ENCODE measurements at places on chromosomes 2 and 18.

GRCh38 chr18:35618696-35619095 is 37.2 kb downstream of the GALNT1 start:
- no peak for DNase-seq

GRCh38 chr2:118954297-118955060 is 12.5 kb downstream of the MARCO start:
- DNase-seq, result no peak

- DNase-seq, result no peak
These were observed 105.0 kb downstream of the FIGN start for GRCh38 chr2:163630836-163631235.

GRCh38 chr2:46181789-46182530 is 115.2 kb upstream of the EPAS1 start:
- DNase-seq, result no peak

GRCh38 chr18:13261661-13262357 is 43.2 kb downstream of the LDLRAD4 start:
- DNase-seq, result no peak

GRCh38 chr18:67710639-67711038 is 194.1 kb upstream of the DSEL start:
- no peak for DNase-seq

- DNase-seq, result no peak
These were observed 40.1 kb upstream of the GALR1 start for GRCh38 chr18:77209587-77209986.

GRCh38 chr18:61360404-61361383 is 27.5 kb downstream of the CDH20 start:
- no peak for DNase-seq

DNA sequence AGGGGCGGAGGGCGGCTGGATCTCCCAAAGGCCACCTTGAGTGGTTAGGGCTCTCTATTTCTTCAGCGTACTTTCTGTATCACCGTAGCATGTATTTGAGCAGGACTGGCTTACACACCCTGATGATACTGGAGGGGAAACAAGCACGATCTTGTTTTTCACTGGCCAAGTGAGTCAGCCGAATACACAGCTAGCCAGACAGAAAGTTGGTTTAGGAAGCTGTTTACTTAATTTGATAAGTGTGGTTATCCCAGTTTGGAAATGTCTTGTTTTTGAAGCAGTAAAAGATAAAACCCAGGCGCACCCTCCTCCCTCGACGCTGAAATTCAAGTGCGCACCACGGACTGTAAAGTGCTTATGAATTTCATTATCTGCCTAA is 582 bp downstream of the RIOK3 start:
- no peak for DNase-seq

GRCh38 chr2:134703426-134703825 is 15.4 kb downstream of the TMEM163 start:
- no peak for DNase-seq

- no peak for DNase-seq
These were observed 105.8 kb upstream of the TWIST2 start for GRCh38 chr2:238742066-238742465.

DNA sequence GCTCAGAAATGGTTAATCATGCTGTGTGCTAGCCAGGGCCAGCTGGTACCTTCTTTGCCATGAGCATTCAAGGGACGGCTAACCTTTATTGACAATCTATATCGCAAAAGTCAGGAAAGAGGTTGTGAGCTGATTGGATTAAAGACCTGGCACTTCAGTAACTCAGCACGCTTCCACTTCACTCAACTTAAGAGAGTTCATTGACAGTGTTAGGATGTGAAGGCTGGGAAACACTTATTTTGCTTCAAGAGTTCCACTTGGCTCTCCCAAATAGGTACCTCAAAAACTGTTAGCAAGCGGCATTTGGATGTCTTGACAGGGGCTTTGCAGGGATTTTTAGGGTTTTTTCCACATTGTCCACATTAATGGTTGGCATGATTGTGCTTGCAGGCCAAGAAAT is 25.1 kb upstream of the TXNDC2 start:
- no peak for DNase-seq

DNA sequence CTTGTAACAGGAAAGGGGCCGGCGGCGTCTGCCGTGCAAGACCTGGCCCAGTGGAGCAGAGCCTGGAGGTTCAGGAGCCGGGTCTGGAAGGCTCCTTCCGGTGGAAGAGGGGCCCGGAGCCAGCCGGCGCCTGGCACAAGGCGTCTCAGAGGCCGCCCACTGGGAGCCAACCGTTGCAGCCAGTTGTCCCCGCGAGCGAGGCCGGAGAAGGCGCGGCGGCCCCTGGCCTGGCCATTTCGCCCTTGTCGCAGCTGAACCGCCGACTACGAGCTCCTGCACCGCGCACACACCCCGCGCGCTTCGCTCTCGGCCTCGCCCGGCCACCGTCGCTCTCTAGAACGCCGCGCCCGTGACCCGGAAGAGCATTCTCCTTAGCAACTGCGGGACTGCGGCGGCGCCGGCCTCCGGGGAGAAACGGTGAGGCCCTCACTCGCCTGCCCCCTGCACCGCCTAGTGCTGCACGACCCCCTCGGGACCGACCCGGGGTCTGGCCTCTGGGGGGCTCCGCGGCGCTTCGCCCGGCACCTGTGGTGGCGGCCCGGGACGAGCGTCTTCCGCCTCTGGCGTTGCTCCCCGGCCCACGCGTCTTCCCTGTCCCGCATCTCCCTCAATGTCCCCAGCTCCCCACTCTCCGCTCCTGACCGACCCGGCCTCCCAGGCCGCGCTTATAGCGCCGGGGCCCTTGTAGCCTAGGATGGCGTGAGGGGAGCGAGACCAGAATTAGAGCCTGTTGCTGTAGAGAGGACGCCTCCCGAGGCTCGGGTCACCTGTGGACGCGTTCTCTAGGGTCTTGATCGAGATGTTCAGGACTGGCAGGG is at the start of gene DIS3L2:
Gene DIS3L2, plus strand, starts transcription at position 365 of the 818 bp plus-strand sequence. CDS start 53,215 bp downstream, outside the sequence.
- DNase-seq, result peak; percentile 64

- DNase-seq, result no peak
These were observed 103.6 kb downstream of the CDK15 start for GRCh38 chr2:201909961-201910361.

DNA sequence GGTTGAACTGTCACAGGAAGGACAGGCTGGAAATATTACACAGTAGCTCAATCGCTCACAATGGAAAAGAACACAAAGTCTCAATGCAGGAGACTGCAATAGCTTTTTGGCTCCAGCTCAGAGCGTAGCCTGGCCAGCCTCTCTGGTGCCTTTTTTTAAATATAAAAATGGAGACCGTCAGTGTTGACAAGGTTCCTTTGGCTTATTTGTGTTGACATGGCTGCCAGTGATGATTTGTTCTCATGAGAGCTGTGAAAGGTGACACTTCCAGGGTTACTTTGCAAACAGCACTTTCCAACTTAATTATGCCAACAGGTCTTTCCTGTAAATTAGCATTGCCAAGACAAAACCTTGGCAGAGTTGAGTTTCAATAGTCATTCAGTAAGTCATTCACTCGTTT is 70.8 kb downstream of the KCNE4 start:
- no peak for DNase-seq

- DNase-seq, result no peak
These were observed 66.4 kb upstream of the MSH2 start for GRCh38 chr2:47336259-47337238.

Measured in activated T-helper 9 cell treated with anti-CD3 and anti-CD28 coated beads, Interleukin-2, amount 50 U/mL, for 16 hours (primary cell).